Fibroblast of skin of left quadriceps (primary cell): ENCODE measurements at places on chromosomes 4 and X.

- peak; percentile 9 for DNase-seq
These were observed 173.6 kb upstream of the SFRP2 start for GRCh38 chr4:153962311-153963039.

GRCh38 chrX:155215443-155216178 is 649 bp upstream of the VBP1 start:
- no peak for DNase-seq

DNA sequence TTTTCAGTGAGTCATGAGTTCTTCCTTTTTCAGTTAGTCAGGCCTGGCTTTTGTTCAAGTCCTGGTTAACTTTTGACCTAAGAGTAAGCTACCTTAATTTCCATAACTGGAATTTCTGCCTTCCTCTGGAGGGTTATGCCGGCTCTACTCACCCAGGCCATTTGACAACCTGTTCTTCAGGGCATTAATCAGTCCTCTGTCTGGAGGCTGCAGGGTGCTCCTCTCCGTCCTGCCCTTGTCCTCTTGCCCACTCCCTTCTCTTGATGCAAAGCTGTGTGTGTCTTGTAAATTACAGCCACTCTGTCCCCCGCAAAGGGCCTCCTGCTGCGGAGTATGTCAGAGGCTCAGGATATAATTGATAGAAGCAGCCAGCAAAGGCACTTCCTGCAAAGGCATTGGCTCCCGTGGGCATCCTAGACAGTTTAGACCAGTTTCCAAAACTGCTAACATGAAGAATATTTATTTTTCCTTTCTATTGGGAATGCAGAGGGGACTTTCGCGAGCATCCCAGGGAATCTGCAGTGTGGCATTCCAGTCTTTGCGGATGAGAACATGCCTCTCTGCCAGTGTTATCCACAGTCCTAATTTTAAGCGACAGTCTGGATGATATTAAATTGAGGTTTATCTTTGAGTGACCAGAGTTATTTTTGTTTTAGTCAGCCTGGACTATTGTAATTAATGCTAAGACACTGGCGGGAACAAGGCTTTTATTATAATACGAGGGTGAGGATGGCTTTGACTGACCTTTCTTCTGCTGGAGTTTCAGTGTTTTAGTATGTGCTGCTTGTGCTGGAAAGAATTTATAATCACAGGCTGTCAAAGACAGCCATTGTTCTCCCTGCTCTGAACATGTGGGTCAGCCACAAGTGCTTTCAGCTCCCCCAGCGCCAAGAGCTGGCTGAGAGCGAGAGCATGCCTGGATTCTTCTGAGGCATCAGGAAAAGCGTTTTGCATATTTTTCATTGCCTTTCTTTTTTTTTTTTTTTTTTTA is 74.2 kb downstream of the LIMCH1 start:
- DNase-seq, result peak; percentile 29

- DNase-seq, result no peak
These were observed 64.1 kb downstream of the TMA16 start for GRCh38 chr4:163558539-163559044.

DNA sequence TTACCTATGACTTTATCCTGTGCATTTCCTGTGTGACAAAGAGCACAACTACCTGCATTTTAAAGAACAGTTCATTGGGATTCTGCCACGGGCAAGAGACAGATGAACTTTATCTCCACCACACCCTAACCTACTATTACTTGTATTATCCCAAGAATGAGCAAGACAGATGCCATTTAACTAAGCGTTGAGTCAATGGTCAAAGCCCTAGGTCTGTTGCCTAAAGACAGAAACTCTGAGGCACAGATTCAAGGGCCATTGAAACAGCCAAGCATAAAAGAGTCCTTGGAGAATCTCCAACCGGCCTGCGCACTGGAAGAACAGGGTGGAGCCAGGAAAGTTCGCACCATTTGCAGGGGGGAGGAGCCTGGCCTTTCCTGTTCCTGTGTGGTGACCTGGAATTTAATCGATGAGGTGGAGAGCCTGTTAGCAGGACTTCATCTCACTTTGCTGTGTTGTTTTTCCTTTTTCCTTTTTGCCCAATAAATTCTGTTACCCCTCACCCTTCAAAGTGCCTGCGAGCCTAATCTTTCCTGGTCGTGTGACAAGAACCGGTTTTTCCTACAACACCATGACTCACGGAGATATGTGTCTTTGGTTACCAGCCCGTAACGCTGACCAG is 146.4 kb upstream of the DIAPH2 start:
- DNase-seq, result no peak

- DNase-seq, result no peak
These were observed 669 bp upstream of the PPARGC1A start for GRCh38 chr4:23890369-23891063.

DNA sequence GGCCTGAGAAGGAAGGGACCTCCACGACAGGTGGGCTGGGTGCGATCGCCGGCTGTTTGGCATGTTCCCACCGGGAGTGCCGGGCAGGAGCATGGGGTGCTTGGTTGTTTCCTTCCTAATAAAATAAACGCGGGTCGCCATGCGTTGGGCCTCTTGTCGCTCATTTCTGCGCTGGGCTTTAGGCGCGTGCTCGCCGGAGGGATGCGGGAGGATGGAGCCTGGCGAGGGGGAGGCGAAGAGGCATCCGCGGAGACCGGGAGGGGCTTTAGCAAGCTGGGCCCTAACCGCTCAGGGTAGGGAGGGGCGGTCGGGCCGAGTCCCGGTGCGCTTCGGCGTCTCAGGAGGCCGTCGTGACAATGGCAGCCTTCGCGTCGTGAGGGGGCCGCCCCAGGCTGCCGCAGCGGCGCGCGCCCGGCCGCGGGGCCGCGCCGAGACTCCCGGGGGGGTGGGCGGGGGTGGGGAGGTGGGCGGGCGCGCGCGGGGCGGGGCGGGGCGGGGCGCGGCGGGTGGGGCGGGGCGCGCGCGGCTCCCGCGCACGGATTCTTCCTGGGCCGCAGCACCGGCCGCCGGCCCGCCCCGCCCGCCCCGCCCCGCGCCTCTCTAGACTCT is 476 bp upstream of the GDI1 start:
- no peak for DNase-seq

- DNase-seq, result no peak
These were observed 75.9 kb downstream of the LIMCH1 start for GRCh38 chr4:41613821-41614220.

DNA sequence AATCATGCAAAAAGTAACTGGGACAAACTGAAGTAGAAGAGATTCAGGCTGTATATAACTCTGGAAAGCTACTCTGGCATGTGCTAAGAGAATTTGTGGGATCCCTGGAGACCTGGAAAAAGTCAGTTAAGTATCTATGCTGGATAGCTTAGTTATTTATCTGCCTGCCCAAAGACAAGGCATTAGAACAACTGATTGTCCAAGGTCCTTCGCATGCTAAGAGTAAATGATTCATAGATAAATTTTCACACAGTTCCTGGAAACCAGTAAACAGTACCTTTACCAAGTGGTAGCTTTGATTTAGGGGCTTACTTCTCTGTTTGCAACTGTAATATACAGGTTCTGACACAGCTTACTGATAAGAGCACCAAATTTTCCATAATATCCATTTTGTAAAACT is 104.8 kb downstream of the ATP11C start:
- DNase-seq, result no peak

GRCh38 chrX:11135564-11136185 is 24.5 kb downstream of the HCCS start:
- no peak for DNase-seq

- DNase-seq, result no peak
These were observed 49.5 kb upstream of the LNX1 start for GRCh38 chr4:53640576-53641453.

GRCh38 chr4:54104907-54105306 is 4.9 kb downstream of the GSX2 start:
- no peak for DNase-seq

GRCh38 chr4:101014417-101014816 is 332.9 kb downstream of the PPP3CA start:
- DNase-seq, result no peak
